CD4-positive, alpha-beta T cell treated with Interleukin-17A for 1 hour (primary cell): ENCODE measurements at places on chromosomes 7 and 10.

GRCh38 chr7:2632733-2633537 lies 1.1 kb downstream of the TTYH3 start:
- peak; percentile 40 for DNase-seq

DNA sequence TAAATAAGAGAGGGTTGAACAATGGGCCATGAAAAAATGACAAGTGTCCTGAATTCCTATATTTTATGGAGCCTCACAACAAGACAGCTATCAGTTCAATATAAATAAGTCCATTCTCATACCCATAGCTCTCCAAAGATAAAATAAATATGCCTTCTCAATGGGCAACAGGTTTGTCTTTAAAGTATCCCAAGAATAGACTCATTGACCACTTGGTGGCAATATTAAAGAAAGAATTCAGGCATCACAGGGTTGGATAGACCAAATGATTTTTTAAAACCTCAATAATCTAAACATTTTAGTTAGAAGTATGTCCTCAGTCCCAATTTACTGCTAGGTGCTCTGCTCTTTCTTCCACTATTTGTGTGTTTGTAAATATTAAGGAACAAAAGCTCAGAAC lies 165.1 kb upstream of the WNT16 start:
- no peak for DNase-seq

- no peak for DNase-seq
Measured at GRCh38 chr10:84563355-84563754, 235.0 kb downstream of the CCSER2 start.

GRCh38 chr7:53218730-53219504 lies 183.5 kb downstream of the POM121L12 start:
- DNase-seq: no peak

- DNase-seq: no peak
Measured at GRCh38 chr7:100967292-100967863, 2.0 kb upstream of the MUC12 start.

GRCh38 chr7:42091461-42092291 lies 145.3 kb downstream of the GLI3 start:
- no peak for DNase-seq

DNA sequence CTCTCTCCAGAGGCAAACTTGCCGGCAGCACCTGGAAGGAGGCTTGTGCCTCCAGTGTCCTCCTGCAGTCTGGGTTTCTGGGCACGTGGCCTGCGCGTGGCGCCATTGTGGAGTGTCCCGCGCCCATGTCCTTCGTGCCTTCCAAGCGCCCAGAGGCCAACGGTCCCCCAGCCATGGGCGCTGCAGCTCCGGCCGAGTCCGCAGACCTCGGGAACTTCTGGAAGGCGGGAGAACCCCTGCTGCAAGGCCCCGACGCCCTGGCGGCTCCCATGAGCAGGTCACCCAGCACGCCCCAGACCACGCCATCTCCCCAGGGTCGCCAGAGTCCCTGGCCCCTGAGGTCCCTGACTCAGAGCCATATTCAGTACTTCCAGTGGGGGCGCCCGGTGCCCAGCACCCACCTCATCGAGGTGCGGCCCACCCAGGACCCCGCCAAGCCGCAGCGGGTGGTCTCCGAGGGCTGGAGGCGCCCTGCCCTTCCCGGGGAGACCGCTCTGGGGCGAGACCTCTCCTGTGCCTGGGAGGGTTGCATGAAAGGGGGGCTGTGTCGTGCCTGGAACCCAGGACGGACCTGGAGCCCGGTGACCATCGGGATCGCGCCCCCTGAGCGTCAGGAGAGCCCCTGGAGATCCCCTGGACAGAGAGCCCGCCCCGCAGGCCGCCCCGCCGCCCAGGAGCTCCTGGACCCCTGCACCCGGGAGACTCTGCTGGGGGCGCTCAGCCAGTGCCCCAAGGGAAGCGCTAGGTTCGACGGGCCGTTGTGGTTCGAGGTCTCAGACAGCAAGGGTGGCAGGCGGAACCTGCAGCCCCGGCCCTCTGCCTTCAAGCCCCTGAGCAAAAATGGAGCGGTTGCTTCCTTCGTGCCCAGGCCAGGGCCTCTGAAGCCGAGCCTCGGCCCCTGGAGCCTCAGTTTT lies at the start of gene POM121L12:
POM121L12 (plus strand) TSS at position 135 of the 914 bp plus-strand sequence; CDS start at position 174, 39 bp downstream.
- no peak for DNase-seq

- DNase-seq: no peak
Measured at GRCh38 chr10:70551971-70552422, 50.5 kb downstream of the PRF1 start.

DNA sequence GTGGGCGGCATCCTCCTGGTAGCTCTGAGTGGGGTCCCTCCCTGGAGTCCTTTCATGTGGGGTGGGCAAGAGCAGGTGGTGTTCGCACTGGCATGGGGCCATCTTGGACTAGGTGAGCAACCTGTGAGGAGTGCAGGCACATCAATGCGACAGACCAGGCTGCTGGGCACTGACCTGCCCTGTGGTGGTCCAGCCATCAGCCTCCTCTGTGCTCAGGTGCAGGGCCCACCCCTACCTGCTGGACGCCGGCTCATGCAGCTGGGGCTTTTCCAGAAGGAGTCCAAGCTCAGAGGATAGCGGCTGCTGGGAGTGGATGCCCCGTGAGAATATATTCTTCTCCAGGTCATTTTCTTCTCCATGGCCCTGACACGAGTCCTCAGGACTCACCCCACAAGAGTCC lies 424.4 kb downstream of the GLRX3 start:
- no peak for DNase-seq

- no peak for DNase-seq
Measured at GRCh38 chr7:44177570-44178131, 11.6 kb downstream of the GCK start.

GRCh38 chr7:139714163-139714901 lies 63.5 kb downstream of the HIPK2 start:
- DNase-seq: no peak

- DNase-seq: no peak
Measured at GRCh38 chr7:115133248-115133647, 211.4 kb downstream of the MDFIC start.

GRCh38 chr10:121926157-121926556 lies 1.7 kb downstream of the ATE1 start:
- no peak for DNase-seq

DNA sequence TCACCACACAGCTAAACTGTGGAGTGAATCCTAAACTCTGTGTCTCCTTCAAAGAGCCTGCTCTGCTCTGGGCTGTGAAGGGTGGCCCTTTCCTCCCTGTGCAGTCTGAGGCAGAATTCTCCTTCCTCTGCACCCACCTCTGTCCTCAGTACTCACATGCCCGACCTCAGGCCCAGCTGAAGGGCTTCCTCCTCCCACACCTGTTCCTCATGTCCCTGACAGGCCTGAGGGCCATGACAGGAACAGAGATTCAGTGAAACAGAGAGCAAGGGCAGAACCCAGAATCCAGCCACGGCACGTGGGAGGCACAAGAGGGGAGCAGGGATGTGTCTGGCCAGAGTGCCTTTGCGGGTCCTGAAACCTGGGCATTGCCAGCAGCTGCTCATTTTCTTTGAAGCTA lies 13.9 kb downstream of the CREB3L2 start:
- no peak for DNase-seq

DNA sequence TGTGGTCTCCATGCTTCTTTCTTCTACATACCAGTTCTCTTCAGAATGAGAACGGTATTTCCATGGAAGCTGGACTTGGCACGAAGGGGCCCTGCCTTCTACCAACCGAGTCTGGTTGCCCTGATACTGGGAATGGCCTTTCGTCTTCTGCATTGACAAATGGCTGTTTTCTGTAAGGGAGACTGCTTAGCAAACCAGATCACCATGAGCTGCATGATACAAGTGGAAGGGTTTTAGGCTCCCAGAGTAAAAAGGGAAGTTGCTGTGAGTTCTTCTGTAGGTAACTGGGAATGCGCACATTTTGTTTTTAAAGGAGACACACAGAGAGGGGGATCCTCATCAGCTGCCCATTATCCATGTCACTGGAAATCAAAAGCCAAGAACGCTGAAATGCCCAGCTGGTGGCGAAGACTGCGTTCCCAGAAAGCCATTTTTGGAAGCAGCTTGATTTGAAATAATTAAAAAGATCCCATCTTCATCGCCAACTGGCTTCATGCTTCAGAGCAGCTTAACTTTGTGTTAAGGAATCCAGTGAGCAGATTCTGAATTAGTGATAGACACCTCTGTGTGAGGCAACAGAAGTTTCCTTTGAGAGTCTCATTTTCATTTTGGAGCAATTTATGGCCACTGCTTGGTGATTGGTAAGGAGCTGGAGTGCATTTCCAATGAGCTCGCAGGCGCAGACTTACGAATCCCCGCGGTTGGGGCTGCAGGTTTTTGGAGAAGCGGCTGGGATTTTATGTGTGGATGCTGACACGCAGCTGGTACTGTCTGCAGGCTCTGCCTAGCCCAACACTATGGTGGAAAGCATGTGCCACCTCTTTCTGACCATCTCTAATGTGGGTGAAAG lies 672.7 kb upstream of the FOXK1 start:
- no peak for DNase-seq
